Activated naive CD4-positive, alpha-beta T cell treated with anti-CD3 and anti-CD28 coated beads, Interleukin-2, amount 50 U/mL, for 16 hours (primary cell): ENCODE measurements at places on chromosomes 2 and 18.
A peak's percentile ranks its signal among the peaks of the same experiment; 100 is the strongest.

DNA sequence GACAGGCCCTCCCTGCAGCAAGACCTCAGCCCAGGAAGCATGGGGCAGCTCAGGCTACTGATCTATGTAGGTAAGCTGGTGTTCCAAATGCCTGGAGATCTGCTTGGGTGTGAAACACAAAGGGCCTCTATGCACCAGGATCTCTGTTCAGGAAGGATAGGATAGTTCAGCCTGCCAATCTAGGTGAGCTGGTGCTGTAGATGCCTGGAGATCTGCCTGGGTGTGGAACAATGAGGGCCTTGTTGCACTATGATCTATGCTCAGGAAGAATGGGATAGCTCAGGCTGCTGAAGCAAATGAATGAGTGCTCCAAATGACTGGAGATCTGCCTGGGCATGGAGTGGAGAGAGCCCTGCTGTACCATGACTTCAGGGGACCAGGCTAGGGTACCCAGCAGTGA lies 48.9 kb upstream of the MYL1 start:
- no peak for DNase-seq

DNA sequence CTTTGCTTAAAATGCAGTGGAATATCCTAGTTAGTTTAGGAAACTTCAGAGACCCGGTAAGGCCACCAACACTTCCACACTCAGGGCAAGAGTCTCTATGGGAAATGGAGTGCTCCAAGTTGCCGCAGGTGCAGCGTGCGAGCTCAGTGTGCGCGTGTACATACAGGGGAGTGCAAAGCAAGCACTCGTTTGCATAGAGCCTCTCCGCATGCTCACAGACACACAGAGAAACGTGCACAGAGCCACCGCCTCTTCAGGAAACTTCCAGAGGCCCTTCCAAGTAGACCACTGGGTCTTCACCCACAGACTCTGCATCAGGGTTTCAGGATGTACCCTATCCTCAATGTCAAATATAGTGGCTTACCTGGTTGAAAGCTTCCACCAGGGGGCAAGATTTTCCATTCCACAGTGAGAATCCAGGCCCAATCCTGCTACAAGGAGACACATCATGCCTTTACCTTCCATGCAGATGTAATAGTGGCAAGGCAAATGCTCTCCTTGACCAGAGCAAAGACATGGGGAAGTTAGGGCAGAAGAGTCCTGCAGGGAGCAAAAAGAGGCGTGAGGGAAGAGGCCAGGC lies 513.0 kb upstream of the MYT1L start:
- no peak for DNase-seq

DNA sequence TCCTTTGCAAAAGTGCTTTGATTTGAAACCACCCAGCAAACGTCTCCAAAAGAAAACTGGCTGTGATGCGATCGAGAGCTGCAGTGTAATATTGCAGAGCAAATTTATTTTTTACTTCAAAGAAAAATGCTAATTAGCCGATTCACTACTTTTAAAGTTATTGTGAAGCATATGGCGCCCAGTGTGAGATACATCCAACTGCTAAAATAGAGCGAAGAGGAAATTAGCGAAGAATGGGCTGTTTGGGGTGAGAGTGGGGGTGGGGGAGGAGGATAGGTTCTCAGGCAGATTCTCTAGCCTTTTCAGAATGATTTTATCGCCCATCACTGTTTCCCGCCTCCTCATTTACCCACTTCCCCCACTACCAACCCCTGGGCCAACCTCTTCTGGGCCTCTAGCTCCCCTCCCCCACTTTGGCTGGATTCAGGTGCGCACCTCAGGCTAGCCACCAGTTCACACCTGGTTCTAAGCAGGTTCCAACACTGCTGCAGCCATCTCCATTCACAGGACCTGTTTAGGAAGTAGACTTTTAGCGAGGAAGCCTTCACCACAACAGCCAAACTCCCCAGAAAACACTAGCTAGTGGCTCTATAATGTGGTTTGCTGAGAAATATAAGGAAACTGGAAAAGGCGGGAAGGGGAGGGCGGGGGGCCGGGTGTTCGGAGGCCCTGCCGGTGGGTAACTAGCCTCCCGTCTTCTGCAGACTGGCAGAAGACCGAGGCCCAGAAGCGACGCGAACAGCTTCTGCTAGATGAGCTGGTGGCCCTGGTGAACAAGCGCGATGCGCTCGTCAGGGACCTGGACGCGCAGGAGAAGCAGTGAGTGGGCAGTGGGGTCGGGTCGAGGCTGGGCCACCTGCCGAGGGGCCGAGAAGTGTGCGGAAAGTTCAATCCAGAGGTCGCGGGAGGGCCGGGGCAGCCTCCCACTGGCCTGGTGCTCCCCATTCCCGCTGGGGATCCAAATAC lies 6.0 kb upstream of the OTX1 start:
- DNase-seq: no peak

- DNase-seq: no peak
Observed at GRCh38 chr18:79883461-79884293, 67.8 kb downstream of the SLC66A2 start.

DNA sequence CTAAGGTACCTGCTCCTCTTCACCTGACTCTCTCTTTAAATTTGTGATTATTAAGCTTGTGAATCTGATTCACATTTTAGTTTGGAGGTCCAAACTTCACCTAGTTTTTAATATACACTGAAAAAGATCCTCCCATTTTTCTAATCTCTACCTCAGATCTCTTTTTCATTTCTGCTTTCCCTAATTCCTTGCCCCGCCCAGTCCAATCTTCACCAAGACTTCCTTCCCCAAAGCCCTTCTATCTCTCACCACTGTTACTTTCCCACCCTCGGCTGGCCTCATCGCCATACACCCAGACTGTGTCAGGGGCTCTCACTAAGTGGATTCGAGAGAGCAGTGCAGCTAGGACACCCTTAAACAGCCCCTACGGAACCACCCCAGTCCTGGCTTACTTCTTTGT lies 40.0 kb downstream of the LBH start:
- no peak for DNase-seq

GRCh38 chr2:232043966-232044365 lies 82.5 kb downstream of the DIS3L2 start:
- no peak for DNase-seq

DNA sequence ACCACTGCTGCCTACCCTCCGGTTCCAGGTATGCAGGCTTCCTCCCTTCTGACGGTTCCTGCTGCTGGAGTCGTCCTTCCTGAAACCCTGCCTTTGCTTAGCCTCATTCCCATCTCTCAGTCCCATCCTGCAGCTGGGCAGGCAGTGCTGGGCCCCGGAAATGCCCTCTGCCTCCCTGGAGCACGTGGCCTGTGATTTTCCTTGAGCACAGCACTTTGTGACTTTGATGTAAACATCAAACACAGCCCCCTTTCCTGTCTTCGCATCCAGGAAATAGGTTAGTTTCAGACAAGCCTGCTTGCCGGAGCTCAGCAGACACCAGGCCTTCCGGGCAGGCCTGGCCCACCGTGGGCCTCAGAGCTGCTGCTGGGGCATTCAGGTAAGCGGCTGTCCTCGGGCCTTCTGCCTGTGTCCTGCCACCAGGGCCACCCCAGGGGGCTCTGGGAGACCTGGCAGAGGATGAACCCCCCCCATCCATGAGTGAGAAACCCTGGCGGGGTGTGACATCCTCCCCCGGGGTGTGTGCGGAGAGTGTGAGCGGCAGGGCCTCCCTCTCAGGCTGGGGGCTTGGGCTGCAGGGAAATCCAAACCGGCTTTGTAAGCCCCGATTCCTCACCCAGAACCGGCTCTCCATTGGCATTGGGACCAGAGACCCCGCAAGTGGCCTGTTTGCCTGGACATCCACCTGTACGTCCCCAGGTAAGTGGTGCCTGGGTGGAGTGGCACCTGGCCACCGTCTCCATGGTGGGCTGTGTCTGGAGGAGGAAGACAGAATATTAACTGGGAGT lies at the start of gene ZAP70:
ZAP70 (plus strand) TSS at position 281 of the 788 bp plus-strand sequence. CDS start 10,461 bp downstream, outside the sequence.
- peak; percentile 63 for DNase-seq

DNA sequence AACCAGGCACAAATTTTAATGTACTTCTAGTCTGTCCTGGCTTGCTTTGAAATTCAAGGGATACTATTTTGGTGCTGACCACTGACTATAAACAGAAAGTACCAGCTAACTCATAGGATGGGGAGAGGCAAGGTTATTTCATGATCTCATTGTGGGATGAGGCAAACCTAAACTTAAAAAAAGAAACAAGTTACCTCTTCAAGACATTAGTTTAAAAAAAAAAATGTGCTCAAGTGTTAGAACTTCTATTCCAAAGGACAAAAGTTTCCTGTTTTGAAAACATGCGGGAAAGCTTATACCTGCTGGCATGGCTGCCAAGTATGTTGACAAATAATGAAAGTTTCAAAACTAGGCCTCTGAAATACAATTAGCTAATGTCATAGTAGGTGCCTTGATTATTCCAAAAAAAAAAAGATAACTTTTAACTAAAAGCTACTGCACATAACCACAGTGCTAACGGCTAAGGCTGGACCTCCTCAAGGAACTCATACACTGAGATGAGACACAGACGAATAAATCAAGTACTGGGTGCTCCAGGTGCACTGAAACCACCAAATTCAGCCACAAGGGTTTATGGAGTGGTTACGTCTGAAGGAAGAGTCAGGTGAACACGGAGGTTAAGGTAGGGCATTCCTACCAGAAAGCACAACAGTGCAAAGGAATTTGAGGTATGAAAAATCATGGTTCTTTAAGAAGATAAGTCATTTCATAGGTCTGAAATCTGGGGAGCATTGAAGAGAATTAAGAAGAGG lies 38.1 kb downstream of the TMEM131 start:
- DNase-seq: no peak

- no peak for DNase-seq
Observed at GRCh38 chr2:148622366-148622765, 22.2 kb upstream of the EPC2 start.

GRCh38 chr2:71155846-71156245 lies 25.4 kb downstream of the MPHOSPH10 start:
- DNase-seq: no peak

DNA sequence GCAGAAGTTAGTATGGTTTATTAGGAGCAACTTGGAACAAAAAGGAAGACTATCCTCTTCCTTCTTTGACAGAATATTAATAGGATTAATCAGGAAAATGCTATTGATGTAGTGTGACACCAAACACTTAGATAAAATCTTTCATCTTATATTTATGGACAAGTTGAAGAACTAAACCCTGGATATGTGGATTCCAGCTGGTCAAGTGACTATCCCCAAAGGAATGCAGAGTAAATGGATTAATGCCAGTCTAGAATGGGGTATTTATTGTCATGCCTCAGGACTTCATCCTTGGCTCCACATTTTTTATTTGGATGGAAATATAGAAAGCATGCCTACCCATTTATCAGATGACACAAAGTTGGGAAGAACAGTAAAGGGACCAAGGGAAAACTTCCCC lies 124.0 kb upstream of the TTC39C start:
- DNase-seq: no peak

- no peak for DNase-seq
Observed at GRCh38 chr2:208783184-208783583, 376.6 kb downstream of the PTH2R start.

GRCh38 chr2:119827866-119828507 lies 68.3 kb downstream of the PTPN4 start:
- no peak for DNase-seq

DNA sequence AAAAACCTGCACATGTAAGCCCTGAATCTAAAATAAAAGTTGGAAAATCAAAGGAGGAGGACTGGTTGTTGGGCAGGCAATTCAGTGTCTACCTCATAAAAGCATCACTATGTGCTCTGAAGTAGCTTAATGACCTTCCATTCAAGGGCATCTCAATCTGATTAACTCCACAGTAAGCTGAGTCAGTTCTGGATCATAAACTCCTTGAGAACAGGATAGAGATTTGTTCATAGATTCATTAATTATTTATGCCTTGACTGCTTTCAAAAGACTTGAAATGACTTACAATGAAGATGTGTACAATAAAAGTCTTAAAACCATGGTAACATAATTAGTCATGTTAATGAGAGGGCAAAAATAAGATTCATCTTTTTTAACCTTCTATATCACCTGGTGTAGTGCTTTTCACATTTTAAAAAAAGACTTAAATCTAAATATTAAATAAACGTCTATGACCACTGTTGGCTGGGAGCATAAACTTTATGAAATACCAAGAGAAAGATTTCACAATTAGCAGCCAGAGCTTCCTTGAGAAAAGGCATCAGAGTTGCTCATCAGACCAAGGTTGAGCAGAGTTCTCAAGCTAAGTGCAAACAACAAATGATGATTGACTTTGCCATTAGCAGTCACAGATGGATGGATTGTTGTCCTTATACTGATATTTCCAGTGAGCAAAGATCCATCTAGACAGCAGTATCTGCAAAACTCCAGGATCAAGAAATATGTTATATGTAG lies 237.3 kb upstream of the THUMPD2 start:
- no peak for DNase-seq

- DNase-seq: no peak
Observed at GRCh38 chr2:120451334-120451733, 105.4 kb downstream of the INHBB start.

DNA sequence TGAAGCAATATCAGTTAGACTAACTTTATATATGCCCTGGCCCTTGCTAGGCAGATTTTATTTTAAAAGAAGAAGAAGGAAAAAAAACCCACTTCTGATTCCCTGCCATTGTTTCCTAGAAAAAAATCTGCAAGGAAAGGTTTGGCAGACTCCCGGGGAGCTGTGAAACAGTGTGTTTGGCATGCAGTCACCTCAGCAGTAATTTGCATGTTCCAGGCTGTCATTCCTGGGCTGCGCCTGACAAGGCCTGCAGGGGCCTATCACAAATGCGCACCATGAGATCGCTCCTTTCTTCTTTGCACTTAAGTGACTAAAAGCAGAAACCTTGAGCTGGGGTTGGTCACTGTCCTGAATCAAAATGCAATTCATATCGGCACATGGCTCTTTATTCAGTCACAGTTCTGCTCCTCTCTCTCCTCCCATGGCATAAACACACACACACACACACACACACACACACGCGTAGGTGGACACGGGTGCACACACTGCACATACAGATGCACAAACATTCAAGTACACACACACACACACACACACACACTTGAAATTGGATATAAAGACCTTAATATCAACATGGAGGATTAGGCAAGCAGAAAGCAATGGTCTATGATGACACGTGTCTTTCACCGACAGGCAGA lies 172.8 kb downstream of the MYT1L start:
- DNase-seq: no peak

DNA sequence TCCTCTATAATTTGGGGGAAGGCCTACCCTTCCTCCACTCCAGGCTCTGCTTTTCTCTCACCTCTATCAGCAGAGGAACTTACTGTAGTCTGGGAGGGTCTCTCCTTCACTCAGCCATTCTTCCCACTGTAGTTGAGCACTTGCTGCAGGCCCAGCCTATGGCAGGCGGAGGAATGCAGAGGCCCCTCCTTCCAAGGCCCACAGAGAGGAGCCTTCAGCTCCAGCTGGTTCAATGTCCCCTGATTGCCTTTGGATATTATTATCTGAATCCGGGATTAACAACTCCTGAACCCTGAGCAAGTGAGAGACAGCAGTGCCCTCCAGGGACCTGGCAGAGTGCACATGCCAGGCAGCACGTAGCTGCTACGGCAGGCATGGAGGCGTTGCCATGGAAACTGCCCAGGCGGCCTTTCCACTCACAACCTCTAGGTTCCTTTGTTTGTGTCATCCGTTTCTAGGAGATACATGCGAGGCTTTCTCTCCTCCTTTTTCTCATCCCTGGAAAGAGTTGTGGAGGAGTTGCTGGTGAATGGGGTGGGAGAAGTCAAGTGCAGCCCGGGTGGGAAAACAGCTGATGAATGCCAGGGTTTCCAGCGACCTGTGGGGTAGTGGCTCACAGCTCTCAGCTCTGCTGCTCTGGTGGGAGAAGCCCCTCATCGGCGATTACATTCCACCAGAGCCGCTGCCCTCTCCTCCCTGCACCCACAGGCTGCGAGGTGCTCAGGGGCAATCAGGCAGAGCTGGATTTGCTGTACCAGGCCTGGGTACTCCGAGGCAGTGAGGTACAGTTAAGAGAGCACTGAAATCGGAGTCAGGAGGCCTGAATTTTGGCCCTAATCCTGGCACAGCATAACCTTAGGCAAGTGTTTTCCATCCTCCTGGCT lies 55.3 kb upstream of the HK2 start:
- no peak for DNase-seq
